Activated CD4-positive, alpha-beta T cell treated with anti-CD3 and anti-CD28 coated beads for 48 hours (primary cell): ENCODE measurements at places on chromosomes 2 and 18.

GRCh38 chr2:219177552-219178376 lies at the start of gene RETREG2:
Gene RETREG2 (plus strand): TSS chr2:219178275. CDS start chr2:219178353, 78 bp downstream.
- DNase-seq: peak; percentile 82

DNA sequence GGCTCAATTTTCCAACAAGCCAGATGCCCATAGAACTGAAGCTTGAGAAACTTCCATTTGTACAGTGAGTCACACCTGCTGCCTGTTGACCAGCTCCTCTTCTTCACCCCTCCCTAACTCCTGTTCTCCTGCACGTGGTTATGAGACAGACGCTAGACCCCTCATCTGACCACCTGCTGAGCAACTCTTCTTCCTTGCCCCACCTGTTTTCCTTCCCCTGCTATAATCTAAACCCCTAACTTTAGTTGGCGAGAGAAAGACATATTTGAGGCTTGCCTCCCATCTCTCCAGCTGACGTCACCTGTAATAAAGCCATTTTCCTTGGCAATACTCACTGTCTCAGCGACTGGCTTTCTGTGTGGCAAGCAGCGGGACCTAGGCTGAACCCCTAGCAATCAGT lies 22.3 kb upstream of the ITM2C start:
- no peak for DNase-seq

GRCh38 chr2:216621292-216621691 lies 11.9 kb upstream of the IGFBP2 start:
- DNase-seq: no peak

GRCh38 chr2:201234663-201235135 lies 25.6 kb upstream of the CASP8 start:
- DNase-seq: no peak

DNA sequence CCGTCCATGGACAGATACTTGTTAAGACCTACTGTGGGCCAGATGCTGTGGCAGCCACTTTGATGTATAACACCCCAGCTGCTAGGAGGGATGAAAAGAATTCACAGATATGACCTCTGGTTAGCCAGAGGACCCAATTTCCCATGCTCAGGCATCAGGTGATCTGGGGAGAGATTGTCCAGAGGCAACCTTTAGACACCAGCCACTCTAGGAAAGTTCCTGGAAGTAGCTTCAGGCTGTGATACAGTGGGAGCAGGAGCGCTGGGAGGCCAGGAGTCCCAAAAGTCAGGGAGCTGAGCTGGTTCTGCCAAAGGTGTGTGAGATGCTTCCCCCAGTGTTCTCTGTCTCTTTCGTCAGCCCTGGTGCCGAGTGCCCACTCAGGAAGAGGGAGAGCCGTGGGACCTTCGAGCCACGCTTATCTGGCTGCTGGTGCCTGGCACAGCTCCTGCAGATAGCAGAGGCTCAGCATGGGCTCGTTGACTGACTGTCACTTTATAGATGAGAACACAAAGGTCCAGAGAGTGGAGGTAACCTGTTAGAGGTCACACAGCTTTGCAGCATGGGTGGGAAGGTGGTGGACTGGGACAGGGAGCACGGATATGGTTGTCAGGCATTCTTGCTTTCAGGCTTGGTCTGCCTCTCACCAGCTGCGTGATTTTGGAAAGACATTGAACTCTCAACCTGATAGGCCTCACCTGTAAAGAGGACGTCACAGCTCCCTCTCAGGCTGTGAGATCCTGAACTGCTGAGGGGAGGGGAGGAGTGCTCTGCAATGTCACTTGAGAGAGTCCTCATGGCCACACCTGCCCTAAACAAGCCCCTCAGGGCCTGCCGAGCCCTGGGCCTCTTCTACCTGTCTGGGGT lies 7.8 kb upstream of the RALB start:
- DNase-seq: no peak

GRCh38 chr2:190503088-190503487 lies 31.4 kb downstream of the NEMP2 start:
- no peak for DNase-seq

GRCh38 chr18:3595369-3596273 lies 145.6 kb downstream of the TGIF1 start:
- peak; percentile 41 for DNase-seq

GRCh38 chr2:73205611-73206010 lies 3.2 kb downstream of the NOTO start:
- no peak for DNase-seq

- peak; percentile 70 for DNase-seq
Measured at GRCh38 chr2:23624378-23624777, 239.4 kb downstream of the KLHL29 start.

GRCh38 chr2:141590620-141591019 lies 540.2 kb downstream of the LRP1B start:
- DNase-seq: no peak
